T-helper 2 cell treated with Interferon-gamma antibody and Interleukin-4, amounts not matched to agents 5 μg/mL and 100 μg/mL, for 36 hours (primary cell): ENCODE measurements at places on chromosomes 16 and 17.

DNA sequence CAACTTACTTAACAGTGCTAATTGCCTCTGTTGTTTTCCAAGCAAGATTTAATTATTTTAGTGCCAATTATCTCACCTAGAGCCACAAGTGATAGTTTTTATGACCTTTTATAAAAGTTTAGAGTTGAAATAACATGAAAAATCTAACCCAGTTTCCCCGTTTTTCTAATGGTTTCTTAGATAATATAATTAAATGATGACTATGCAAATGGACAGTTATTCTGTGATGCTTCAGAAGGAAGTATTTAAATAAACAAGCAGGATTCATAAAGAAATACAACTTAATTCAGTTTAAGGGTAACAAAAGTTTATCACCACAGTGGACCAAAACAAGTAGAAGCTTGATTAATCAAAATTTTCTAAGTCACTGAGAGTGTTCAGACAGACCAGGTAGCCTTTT, 721.2 kb upstream of the SOX9 start:
- no peak for DNase-seq

DNA sequence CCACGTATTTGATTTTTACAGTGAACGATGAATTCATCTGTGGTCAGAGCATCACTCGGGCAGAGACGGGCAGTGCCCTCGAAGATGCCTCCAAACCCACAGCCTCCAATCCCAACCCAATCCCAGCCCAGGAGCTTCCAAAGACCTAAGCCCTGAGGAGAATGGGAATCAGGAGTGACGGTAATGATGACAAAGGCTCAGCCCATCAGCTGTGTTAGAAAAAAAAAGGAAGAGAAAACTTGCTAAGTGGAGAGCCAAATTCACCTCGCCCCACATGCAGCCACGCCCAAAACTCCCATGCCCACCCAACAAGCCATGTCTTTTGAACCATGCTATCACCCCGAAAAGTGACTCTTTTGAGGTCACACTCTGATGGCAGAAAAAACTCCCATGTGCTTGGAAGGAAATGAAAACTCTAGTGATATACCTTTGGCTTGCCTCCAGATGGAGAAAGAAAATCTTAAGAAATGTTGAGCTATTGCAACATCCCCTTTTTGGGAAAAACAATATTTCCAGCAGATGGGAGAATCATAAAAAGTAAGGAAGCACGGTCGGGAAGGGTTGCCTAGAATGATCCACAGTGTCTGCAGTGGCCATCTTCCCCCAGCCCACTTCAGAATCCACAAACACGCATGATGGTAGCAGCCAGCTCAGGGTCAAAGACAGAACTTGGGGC, 37.7 kb downstream of the XYLT1 start:
- DNase-seq, result no peak

GRCh38 chr17:37158290-37158689, 209.5 kb downstream of the AATF start:
- DNase-seq, result no peak

GRCh38 chr16:7755347-7755882, 422.8 kb downstream of the RBFOX1 start:
- no peak for DNase-seq

DNA sequence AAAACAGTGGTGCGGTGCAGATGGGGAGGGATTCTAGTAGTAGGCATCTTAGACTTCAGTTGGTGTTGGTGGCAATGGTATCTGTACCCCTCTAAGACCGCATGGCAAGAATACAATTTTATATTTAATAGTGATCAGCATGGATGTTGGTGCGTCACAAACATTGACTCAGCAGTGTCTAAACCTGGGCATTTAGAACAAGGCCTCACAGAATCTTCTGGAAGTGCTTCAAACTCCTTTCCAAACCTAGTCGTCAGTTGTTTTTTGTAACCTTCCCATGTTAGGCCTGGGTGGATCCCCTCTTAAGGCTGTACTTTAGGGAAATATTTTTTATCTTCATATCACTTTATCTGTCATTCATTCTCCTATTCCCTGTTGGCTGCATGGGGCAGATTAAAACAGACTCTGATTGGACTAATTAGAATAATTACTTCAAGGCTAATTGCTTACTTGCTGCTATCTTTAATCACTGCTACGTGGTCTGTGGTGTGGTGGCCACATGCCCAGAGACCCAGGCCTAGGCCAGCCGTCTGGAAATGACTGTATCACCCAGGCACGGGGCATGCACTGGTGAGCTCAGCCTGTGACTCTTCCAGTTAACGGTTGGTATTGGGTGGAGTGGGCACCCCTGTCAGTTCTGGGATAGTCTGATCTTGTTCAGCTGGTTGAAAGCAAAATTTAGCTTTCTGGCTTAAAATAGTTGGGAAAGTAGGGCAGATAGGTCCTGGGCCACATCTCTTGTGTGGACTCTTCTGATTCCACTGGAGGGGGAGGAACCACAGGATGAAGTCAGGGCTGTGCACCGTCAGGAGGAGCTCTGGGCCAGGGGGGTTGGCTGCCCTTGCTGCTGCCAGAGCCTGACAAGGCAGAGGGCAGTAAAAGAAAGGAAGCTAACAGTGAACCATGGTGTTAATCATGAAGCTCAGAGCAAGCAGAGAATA, 4.5 kb downstream of the ALKBH5 start:
- DNase-seq, result no peak
